Daoy (cell line): ENCODE measurements at places on chromosomes 12 and 14. TPM values are rescaled to one million over a fixed set of nuclear protein-coding genes. Genes with fewer than 3 reads are reported as not detected.

SERPINA12 gene
- total RNA-seq: not detected in 2 replicates

KRT74 gene
- total RNA-seq: not detected in 2 replicates

PIWIL1 gene
- 0.68 and 1.8 TPM in 2 replicates for total RNA-seq

CLEC2D gene
- 0.34 and 0.39 TPM in 2 replicates for total RNA-seq

C14orf39 gene
- total RNA-seq: 0.34 TPM in 1 of 2 replicates, not detected in the other

B4GALNT3 gene
- 0.40 and 1.1 TPM in 2 replicates for total RNA-seq

IPO8 gene
- total RNA-seq: 22.3 and 27.9 TPM in 2 replicates

SYCP3 gene
- total RNA-seq: not detected in 2 replicates

HOXC10 gene
- 5.3 and 18.7 TPM in 2 replicates for total RNA-seq

HOXC12 gene
- total RNA-seq: 4.3 and 6.0 TPM in 2 replicates

GOLGA5 gene
- total RNA-seq: 35.5 and 42.6 TPM in 2 replicates

C3AR1 gene
- 0.40 and 0.57 TPM in 2 replicates for total RNA-seq

RPS6KL1 gene
- total RNA-seq: 6.6 and 9.8 TPM in 2 replicates

ARHGDIB gene
- total RNA-seq: 308 and 347 TPM in 2 replicates

WASHC3 gene
- total RNA-seq: 32.1 and 43.1 TPM in 2 replicates

TUNAR gene
- total RNA-seq: 0.34 and 1.3 TPM in 2 replicates

TOX4 gene
- total RNA-seq: 19.2 and 25.5 TPM in 2 replicates

BDKRB2 gene
- total RNA-seq: 4.6 and 8.5 TPM in 2 replicates

CLEC2B gene
- total RNA-seq: 0.60 and 1.3 TPM in 2 replicates

EPYC gene
- total RNA-seq: not detected in 2 replicates

NINJ2 gene
- total RNA-seq: not detected in 2 replicates

SSPN gene
- total RNA-seq: 6.0 and 7.3 TPM in 2 replicates

CLSTN3 gene
- 3.7 and 10.6 TPM in 2 replicates for total RNA-seq

TEX22 gene
- total RNA-seq: 0.29 and 1.3 TPM in 2 replicates

ASCL1 gene
- 0.06 TPM in 1 of 2 replicates, not detected in the other for total RNA-seq

ANG gene
- total RNA-seq: 1.3 and 2.4 TPM in 2 replicates

FGF6 gene
- total RNA-seq: not detected in 2 replicates

TAS2R46 gene
- total RNA-seq: not detected in 2 replicates

MYO1H gene
- not detected in 2 replicates for total RNA-seq

FOXM1 gene
- 33.4 and 38.8 TPM in 2 replicates for total RNA-seq

RND1 gene
- total RNA-seq: 0.51 and 4.7 TPM in 2 replicates

KLRD1 gene
- 0.29 TPM in 1 of 2 replicates, not detected in the other for total RNA-seq

INSM2 gene
- total RNA-seq: 0.17 TPM in 1 of 2 replicates, not detected in the other

BCAT1 gene
- total RNA-seq: 101 and 104 TPM in 2 replicates

BAZ1A gene
- 46.0 and 81.9 TPM in 2 replicates for total RNA-seq

IPO4 gene
- 165 and 275 TPM in 2 replicates for total RNA-seq

TMEM119 gene
- total RNA-seq: 0.57 and 1.1 TPM in 2 replicates

ZBTB39 gene
- total RNA-seq: 6.7 and 7.5 TPM in 2 replicates

LRFN5 gene
- 2.0 and 2.8 TPM in 2 replicates for total RNA-seq

TMEM132C gene
- 0.42 TPM in 1 of 2 replicates, not detected in the other for total RNA-seq

SIX1 gene
- 14.9 and 15.1 TPM in 2 replicates for total RNA-seq

GALNT16 gene
- total RNA-seq: 1.2 and 1.7 TPM in 2 replicates

IRAK4 gene
- 17.5 and 32.2 TPM in 2 replicates for total RNA-seq

GALNT6 gene
- 4.3 and 14.0 TPM in 2 replicates for total RNA-seq

GPD1 gene
- total RNA-seq: 0.29 TPM in 1 of 2 replicates, not detected in the other

MYRFL gene
- 0.09 TPM in 1 of 2 replicates, not detected in the other for total RNA-seq
